ENCODE measurements at places on chromosomes 12 and 14.

GRCh38 chr12:96334502-96334901 lies 65.7 kb downstream of the CDK17 start:
- no peak for DNase-seq

- no peak for DNase-seq
Measured at GRCh38 chr12:56186957-56187356, 2.3 kb downstream of the SMARCC2 start.

DNA sequence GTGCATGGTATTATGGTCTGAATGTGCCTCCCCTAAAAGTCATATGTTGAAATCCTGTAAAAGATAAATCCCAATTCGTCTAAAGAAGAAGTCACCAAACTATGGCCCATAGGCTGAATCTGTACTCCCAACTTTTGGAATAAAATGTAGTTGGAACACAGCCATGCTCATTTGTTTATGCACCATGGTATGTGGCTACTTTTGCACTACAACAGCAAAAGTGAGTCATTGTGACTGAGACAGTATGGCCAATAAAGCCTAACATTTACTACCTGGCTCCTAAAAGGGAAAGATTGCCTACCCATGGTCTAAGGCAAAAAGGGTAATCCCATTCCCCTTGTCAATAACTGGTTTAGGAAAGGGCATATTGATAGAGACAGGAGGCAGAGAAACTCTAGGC lies 101.8 kb downstream of the LRIG3 start:
- no peak for DNase-seq

GRCh38 chr12:14993537-14994266 lies 20.9 kb downstream of the PDE6H start:
- no peak for DNase-seq

- no peak for DNase-seq
Measured at GRCh38 chr14:76051717-76052465, 66.3 kb downstream of the IFT43 start.

DNA sequence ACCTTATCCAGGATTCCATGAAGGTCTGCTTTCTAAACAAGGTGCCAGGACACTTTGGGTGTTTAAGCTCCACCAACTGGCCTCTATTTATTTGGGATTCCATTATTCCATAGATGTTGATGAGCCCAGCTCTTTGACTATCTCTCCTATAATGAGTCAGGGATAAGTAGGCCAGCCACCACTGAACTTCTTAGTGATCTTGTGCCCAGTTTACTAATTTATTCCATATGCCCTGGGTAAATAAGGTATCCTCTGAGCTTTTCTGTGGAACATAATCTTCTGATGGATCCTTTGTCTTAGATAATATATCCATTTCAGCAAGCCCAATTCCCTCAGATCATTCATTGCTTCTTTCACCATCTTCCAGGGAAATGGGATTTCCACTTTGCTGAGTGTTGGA lies 535.0 kb downstream of the FOXG1 start:
- no peak for DNase-seq

GRCh38 chr12:120361506-120362208 lies 7.3 kb downstream of the MSI1 start:
- DNase-seq: no peak

Data from keratinocyte (primary cell).